ENCODE measurements at places on chromosomes 3 and 15. TPM values are rescaled to one million over a fixed set of nuclear protein-coding genes. Genes with fewer than 3 reads are reported as not detected.

ALDH1A2 gene
- total RNA-seq, result 3.9 TPM

- H3K27me3 ChIP-seq, result no peaks in the 10 kb centered on the region
- no peaks in the 10 kb centered on the region for H3K4me1 ChIP-seq
- H3K36me3 ChIP-seq, result no peaks in the 10 kb centered on the region
Observed at GRCh38 chr3:12187448-12188327, 29.0 kb upstream of the TIMP4 start.

CD200R1L gene
- total RNA-seq, result not detected

CCR8 gene
- total RNA-seq, result not detected

- H3K4me3 ChIP-seq, result no peak overlapping the region
- H3K36me3 ChIP-seq, result no peaks in the 10 kb centered on the region
- peak; percentile 64 for DNase-seq
- H3K27ac ChIP-seq, result no peak overlapping the region
- no peaks in the 10 kb centered on the region for H3K4me1 ChIP-seq
Observed at GRCh38 chr3:64489361-64490044, 198.3 kb downstream of the ADAMTS9 start.

DNA sequence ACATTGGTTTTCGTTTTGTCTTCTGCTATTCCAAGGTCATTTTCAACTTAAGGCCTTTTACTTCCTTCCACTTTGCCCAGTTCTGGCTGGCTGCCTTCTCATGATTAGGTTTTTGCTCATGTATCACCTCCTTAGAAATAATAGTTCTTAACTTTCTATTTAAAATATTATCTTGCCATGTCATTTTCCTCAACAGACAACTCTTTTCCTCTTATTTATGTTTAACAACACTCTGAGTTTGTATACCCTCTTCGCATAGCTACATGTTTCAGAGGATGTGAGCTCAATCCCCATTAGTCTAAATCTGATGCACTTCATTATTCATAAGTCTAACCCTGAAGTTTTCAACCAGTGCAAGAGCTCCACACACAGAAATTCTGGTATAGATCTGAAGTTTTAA is 299.1 kb downstream of the BCHE start:
- H3K27me3 ChIP-seq, result no peaks in the 10 kb centered on the region
- H3K27ac ChIP-seq, result no peak overlapping the region
- H3K4me1 ChIP-seq, result no peaks in the 10 kb centered on the region
- no peak for DNase-seq
- H3K4me3 ChIP-seq, result no peak overlapping the region

FOXP1 gene
- total RNA-seq, result 55.0 TPM

PODXL2 gene
- 6.4 TPM for total RNA-seq

- no peak for DNase-seq
- no peak overlapping the region for H3K4me3 ChIP-seq
- no peak overlapping the region for H3K27ac ChIP-seq
- no peaks in the 10 kb centered on the region for H3K36me3 ChIP-seq
Observed at GRCh38 chr15:31306426-31307269, 20.0 kb upstream of the KLF13 start.

SPATA12 gene
- total RNA-seq, result 0.12 TPM

Measured in pancreas (tissue), 10 donors.